ENCODE measurements at places on chromosomes 1 and 21.

DNA sequence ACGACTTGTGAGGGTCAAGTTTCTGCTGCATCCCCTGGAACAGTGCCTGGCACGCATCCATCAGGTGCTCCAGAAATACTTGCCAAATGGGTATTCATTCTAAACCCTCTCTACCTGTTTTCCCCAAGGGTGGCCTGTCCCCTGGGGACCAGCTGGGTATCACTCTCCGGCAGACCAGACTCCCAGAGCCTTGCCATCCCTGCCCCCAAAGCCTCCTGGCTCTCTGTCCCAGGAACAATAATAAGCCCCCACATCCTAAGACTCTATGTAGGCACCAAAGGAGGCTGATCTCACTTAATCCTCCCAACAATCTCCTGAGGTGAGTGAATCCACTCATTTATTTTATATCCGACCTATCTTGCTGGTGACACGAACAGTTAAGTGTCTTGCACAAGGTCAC, 96.7 kb downstream of the MRPL37 start:
- DNase-seq, result no peak

DNA sequence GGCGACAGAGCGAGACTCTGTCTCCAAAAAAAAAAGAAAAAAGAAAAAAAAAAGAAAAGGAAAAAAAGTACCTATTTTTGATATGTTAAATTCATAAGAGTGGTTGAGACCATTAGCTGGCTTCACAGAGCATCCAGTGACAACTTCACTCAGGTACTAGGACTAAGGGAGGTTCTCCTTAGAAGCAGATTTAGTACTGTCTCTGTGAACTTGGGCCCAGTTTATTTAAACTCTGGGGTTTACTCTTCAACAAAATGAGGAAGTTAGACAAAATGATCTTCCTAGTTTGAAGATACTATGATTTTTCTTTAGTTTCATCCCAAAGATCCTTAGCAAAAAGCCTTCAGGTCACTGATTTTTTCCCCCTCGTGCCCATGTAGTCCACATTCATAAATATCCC, 21.2 kb downstream of the MACO1 start:
- DNase-seq, result no peak

DNA sequence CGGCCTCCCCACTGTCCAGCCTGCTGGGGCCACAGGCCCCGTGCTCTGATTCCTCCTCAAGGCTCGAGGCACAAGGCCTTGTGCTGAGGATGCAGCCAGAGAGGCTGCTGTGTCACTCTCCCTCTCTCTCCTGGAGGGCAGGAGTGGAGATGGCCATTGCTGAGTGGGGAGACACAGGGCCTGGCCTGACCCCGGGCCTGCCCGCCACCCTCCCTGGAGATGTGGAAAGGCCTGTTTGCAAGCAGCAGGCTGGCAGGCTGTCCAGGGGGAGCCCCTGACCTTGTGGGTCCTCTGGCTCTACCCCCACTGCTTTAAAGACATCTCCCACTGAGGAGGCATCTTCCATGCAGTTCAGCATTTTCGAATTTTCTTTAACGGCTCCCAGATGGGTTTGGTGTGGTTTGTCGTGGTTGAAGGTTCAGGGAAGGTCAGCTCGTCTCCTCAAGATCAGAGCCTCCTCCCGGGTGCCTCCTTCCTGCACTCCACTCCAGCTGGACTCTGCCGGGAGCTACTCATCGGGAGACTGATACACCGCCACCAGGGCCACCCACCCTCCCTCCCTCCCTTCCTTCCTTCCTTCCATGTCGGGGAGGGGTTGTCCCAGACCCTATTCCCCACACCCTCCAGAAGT, 69.1 kb downstream of the SPSB1 start:
- DNase-seq, result no peak

GRCh38 chr1:10788592-10789006, 7.8 kb downstream of the CASZ1 start:
- DNase-seq, result no peak

DNA sequence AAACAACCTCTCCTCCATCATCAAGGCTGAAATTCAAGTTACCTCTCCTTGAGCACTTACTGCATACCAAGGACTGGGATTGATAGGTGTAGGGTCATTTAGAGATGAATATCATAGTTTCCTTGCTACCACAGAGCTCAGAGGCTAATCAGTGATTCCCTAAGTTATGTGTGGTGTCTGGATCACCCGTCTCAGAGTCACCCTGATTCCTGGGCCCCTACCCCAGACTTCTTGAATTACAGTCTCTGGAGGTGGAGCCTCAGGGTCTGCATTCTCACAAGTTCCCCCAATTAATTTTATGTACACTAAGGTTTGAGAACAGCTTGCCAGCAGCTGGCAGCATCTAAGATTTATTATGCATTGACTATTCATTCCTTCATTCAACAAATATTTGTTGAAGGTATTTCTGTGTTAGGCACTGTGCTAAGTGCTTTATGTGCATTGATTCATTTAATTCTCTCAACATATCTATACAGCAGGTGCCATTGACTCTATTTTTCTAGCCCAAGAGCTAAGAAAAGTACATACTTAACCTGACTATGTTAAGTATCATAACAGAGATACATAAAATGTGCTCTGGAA, 182.9 kb upstream of the FGGY start:
- DNase-seq, result no peak

DNA sequence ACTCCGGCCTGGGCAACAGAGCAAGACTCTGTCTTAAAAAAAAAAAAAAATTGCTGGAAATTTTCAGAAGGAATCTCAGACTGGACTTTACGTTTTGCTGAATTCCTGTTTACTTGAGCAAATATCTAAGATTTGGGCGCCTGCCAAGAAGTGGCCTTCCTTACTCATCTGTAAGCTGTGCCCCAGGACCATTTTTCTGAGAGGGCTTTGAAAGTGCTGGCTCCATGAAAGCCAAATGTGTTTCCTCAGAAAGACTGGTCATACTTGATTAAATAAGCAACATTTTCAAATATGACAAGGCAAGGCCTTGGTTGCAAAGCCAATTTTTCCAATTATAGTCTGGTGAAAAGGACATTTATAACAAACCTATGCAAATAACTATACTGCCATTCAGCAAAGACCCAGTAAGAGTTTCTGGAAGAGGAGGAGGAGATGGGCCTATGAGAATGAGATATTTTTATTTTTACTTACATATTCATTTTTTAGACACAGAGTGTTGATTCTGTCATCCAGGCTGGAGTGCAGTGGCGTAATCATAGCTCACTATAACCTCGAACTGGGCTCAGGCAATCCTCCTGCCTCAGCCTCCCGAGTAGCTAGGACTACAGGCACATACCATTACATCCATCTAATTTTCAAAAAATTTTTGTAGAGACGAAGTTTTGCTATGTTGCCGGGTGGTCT, 56.3 kb upstream of the HTR1D start:
- DNase-seq, result no peak

DNA sequence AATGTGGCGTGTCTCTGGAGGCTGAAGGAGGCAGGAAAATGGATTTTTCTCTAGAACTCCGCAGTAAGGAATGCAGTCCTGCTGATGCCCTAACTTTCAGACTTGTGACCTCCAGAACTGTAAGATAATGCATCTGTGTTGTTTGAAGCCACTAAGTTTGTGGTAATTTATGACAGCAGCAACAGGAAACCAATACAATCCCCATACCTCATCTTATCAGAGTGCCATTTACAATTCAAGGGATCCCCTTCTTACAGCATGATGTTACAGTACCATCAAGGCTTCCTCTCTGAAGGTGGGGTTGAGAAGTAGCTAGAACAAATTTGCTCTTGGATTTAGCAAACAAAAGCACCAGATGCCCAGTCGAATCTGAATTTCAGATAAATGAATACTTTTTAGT, 21.6 kb downstream of the ABCA4 start:
- no peak for DNase-seq
